ENCODE measurements at places on chromosomes 4 and X.

GRCh38 chr4:173038192-173038896 is 130.3 kb upstream of the GALNT7 start:
- no peak for DNase-seq

GRCh38 chr4:8242782-8243560 is 26.6 kb upstream of the HTRA3 start:
- no peak for DNase-seq

- DNase-seq = peak; percentile 50
Measured at GRCh38 chr4:98452091-98452490, 190.9 kb downstream of the RAP1GDS1 start.

GRCh38 chr4:86482306-86483172 is 111.6 kb upstream of the PTPN13 start:
- DNase-seq = peak; percentile 25

DNA sequence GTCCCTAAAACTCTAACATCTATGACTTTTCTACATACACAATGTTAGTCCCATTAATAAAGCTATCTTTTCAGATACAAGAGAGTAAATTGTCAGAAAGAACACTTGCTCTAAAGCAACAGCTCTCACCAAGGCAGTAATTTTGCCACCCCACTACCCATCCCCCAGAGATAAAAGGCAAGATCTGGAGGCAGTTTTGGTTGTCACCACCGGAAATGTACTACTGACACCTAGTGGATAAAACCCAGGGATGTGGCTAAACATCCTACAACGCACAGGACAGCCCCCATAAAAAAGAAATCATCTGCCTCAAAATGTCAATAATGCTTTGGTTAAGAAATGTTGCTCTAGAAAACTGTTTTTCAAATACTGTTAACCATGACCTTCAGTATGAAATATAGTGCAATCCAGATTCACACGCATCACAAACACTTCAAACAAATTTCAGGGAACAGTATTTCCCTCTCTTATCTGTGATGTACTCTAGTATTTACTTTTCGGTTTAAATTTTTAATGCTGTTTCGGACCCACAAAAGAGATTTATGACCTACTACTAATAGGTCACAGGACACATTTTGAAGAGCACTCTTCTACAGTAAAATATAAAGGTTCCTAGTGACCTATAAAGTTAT is 5.1 kb downstream of the FBXL5 start:
- DNase-seq = peak; percentile 72

DNA sequence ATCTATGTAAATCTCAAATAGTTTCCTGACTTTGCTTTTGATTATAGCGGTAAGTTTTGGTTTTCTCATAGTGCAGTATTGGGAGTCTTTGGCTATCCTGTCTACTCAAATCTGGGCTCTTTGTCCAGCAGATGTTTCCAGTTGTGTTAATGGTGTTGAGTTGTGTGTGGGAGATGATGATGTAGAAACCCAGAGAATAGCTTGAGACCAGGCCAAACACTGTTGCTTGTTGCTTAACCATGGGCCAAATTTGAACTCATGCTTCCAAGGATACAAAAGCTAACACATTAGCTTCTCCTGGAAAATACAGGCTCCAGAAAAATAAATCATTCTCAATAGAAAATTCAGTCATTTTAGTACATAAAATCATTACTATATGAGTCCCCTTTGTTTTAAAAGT is 82.6 kb upstream of the GYPA start:
- DNase-seq = no peak

- DNase-seq = no peak
Measured at GRCh38 chr4:133178956-133179355, 29.9 kb downstream of the PCDH10 start.

DNA sequence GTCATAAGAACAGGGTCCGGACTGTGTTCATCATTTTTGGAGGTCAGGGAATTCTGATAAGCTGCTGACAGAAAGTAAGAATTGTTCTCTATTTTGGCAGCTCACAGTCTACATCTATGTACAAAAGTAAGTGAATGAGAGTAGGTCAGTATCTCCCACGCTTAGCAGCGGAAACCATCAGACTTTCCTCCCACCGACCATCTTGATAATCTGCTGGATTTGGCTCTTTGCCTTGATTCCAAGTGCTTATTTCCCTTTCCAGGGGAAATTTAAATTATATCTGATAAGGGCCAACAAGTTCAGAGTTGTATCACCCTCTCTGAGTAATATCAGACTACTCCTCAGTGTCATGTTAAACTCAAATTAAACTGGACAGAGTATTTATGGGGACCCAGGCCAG is 118.0 kb downstream of the CAMK2D start:
- no peak for DNase-seq

GRCh38 chrX:110310896-110311295 is 7.0 kb downstream of the AMMECR1 start:
- DNase-seq = peak; percentile 9

DNA sequence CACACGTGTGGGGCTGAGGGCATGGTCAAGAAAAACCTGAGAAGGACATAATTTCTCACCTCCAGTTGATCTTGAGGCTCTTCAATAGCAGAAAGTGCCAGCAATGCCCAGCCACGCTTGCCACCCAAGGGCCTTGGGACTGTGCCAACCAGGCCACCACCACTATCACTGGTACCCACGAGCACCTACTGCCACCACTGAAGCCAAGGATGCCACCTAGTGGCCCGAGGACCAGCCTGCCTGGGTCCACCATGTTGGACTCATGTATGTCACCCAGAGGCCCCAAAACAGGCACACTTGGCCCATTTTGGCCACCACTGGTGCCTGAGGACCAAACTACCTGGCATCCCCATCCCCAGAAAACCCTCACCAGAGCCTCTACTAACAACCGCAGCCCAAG is 191.8 kb downstream of the ADAM29 start:
- no peak for DNase-seq

DNA sequence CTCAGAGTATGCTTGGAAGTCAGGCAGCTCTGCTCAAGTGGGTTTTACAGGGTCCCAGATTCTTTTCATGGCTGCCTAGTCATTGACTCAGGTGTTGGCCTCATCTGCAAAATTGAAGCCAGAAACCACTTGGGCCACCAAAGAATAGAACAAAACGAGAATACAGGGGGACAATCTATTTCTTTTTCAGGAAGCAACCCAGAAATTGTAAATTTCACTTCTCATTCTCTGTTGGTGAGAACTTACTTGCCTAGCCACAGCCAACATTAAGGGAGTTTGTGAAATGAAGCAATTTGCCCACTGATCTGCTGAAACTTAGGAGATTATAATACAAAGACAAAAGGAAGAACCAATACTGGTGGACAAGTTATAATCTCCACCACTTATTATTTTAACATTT is 8.6 kb upstream of the TKTL2 start:
- DNase-seq = no peak

Data from iris pigment epithelial cell (primary cell).